COR-L47 (cell line): ENCODE measurements at places on chromosomes 12 and 14.

DNA sequence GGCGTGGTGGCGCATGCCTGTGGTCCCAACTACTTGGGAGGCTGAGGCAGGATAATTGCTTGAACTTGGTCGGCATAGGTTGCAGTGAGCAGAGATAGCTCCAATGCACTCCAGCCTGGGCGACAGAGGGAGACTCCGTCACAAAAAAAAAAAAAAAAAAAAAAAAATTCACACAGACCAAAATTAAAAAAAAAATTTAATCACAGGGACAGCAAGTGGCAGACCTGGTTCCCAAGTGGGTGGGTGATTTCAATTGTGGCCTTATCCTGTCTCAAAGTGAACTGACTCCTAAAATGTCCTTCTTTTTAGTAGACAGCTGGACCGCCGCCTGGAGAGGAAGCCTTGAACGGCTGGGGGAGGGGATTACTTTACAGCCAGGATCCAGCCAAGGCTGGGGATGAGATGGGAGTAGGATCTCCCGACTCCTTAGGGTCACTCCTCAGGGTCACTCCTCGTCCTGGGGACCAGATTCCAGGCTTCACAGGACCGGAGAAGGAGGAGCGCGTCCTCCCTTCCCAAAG lies 1.5 kb upstream of the KCNH3 start:
- DNase-seq = no peak

DNA sequence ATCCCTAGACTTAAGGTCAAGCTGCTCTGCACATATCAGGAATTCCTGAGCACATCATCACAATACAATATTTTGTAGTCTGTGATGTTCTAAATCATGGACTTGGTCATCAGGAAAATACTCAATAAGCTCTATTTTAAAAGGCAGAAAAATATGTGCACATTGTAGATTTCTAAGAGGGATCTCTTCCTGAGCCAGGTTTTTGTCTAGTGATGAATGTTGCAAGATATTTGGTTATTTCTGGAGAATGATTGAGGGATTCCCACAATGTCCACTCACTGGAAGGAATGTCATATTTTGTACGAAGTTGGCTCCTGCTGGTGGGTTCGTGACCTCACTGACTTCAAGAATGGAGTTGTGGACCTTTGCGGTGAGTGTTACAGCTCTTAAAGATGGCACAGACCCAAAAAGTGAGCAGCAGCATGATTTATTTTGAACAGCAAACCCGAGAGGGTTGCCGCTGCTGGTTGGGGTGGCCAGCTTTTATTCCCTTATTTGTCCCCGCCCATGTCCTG lies 300.9 kb upstream of the DCN start:
- DNase-seq = no peak

- no peak for DNase-seq
These were observed 5.8 kb downstream of the PHB2 start for GRCh38 chr12:6964605-6965025.

- no peak for DNase-seq
These were observed 298.4 kb downstream of the CACNA1C start for GRCh38 chr12:2351161-2351560.

DNA sequence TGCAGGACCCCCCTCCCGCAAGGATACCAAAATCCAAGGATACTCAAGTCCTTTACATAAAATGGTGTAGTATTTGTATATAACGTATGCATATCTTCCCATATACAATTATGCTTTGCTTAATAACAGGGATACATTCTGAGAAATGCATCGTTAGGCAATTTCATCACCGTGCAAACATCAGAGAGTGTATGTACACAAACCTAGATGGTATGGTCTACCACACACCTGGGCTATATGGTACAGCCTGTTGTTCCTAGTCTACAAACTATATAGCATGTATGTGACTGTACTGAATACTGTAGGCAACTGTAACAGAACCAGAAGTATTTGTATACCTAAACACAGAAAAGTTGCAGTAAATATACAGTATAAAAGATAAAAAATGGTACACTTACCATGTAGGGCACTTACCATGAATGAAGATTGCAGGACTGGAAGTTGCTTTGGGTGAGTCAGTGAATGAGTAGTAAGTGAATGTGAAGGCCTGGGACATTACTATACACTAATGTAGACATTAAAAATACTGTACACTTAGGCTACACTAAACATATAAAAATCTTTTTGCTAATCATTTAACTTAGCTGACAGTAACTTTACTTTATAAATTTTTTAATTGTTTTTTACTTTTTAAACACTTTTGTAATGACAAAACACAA lies 141.1 kb downstream of the SLC41A2 start:
- DNase-seq = no peak

GRCh38 chr12:104480012-104480411 lies 23.3 kb downstream of the CHST11 start:
- DNase-seq = no peak

GRCh38 chr12:70609203-70609602 lies 28.0 kb downstream of the PTPRB start:
- DNase-seq = no peak

DNA sequence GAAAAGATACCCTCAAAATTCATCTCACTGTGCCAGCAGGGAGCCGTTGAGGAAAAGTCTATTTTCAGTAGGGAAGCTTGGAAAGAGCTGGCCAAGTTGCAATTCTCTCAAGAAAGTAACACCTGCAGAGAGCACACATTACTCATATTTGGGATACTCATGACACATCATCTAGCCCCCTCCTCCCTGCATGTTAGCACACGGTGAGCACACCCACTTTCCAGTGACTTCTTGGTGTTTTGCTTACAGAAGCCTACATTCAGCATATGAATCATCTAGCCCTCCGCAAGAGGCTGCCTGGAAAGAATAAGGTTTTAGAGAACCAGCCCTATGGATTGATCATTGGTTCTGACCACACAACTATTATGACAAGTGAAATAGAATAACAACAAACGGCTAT lies 124.5 kb downstream of the PTPRO start:
- no peak for DNase-seq
